ENCODE measurements at places on chromosomes 13 and 19.
A peak's percentile ranks its signal among the peaks of the same experiment; 100 is the strongest.

DNA sequence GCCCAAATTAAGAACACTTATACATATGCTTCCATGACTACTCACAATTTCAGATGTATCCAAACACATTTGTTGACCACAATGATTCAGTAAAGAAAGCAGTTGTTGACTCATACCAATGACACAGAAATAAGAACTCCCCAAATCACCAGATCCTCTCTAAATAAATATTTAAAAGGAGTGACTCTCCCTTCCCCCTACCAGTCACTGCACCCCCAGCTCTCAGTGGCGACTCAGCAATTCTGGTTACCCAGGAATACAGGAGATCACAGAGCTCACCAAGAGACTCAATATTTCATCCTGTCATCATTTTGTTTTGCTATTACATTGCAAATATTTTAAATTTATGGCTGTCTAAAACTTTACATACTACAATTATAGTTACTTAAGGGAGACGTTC lies 131.5 kb downstream of the RGCC start:
- peak; percentile 88 for DNase-seq

DNA sequence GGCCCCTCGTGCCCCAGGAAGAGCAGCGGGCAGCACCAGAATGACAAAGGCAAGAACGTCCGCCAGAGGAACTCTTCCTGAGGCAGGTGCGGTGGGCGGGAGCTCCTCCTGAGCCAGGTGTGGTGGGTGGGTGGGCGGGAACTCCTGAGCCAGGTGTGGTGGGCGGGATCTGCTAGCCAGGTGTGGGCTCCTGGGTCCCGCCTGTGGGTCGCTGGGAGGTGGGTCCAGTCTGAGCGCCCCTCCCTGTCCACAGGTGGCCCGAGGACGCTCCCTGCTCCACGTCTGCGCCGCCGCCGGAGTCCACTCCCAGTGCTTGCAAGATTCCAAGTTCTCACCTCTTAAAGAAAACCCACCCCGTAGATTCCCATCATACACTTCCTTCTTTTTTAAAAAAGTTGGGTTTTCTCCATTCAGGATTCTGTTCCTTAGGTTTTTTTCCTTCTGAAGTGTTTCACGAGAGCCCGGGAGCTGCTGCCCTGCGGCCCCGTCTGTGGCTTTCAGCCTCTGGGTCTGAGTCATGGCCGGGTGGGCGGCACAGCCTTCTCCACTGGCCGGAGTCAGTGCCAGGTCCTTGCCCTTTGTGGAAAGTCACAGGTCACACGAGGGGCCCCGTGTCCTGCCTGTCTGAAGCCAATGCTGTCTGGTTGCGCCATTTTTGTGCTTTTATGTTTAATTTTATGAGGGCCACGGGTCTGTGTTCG lies 7.0 kb upstream of the HCN2 start:
- DNase-seq = peak; percentile 38

DNA sequence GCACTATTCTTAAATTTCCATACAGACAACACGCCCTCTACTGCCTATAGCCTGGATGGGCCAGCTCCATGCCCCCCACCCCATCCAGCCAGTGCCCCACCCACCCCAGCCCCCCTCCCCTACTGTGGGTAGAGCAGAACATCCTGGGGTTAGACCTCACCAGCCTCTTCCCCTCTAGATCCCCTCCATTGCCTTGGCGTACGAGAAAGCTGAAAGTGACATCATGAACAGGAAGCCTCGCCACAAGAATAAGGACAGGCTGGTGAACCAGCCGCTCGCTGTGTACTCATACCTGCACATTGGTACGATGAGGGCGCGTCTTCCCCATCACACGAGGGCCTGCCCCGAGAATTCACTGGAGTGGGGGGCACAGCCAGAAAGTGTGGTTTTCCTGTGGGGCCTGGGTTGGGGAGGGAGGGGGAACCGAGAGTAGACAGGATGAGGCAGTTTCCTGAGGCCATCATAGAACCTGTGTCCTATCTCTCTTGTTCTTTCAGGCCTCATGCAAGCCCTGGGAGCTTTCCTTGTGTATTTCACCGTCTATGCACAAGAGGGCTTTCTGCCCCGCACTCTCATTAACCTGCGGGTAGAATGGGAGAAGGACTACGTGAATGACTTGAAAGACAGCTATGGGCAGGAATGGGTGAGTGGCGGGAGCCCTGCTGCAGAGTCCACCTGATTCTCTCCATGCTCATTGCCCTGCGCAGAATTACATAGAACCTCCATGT lies 29.1 kb downstream of the ATP12A start:
- DNase-seq = no peak

DNA sequence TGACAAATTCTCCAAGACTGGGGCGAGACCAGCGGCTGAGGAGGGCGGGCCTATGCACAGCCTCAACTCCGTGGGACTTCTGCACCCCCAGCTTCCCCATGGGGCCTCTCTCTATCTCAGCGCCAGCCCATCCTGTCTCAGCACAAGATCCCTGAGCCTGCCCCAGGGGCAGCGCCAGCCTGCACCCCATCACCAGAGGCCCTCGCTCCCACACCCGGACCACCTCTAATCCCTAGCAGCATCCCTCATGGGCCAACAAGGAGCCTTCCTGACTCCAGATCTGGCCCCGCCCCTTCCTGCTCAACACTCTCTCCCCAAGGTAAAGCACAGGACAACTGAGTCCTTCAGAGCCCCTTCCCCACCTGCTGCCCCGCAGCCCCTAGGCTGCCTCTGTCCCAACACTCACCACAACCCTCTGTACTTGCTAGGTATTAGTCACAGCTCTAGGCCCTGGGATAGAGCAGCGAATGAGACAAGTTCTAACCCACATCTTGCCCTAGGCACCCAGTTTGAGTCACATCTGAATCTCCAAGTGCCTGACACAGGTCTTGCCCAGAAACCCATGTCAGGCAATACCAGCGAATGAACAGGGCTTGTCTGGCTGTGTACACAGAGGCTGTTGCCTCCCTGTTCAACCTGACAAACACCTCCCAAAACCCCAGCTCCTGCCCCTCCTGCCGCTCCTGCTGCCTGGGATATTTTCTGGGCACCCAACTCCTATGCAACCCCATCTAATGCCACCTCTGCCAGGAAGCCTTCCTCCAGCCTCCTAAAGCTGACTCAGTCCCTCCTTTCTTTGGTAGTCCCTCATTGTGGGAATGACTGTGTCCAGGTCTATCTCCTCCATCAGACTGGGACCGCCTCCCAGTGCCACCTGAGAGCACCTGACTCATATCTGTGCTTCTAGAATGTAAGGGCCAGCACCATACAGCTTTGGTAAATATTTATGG lies 18.6 kb downstream of the GRIK5 start:
- no peak for DNase-seq

DNA sequence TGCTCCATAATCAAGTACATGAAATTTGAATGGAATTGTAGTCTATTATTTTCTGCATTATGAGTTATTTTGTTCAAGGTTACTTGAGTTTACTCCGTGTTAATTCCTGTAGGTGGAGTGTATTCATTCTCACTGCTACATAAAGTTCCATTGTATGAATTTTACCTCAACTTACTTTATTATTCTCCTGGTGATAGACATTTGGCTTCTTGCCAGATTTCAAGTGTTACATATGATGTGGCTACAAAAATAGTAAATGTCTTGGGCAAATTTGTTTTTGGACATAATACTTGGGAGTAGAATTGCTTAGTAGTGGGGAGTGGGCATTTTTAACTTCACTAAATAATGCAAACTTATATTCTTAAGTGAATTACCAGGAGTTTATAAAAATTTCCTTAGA lies 328.9 kb downstream of the SHISA2 start:
- DNase-seq = no peak

DNA sequence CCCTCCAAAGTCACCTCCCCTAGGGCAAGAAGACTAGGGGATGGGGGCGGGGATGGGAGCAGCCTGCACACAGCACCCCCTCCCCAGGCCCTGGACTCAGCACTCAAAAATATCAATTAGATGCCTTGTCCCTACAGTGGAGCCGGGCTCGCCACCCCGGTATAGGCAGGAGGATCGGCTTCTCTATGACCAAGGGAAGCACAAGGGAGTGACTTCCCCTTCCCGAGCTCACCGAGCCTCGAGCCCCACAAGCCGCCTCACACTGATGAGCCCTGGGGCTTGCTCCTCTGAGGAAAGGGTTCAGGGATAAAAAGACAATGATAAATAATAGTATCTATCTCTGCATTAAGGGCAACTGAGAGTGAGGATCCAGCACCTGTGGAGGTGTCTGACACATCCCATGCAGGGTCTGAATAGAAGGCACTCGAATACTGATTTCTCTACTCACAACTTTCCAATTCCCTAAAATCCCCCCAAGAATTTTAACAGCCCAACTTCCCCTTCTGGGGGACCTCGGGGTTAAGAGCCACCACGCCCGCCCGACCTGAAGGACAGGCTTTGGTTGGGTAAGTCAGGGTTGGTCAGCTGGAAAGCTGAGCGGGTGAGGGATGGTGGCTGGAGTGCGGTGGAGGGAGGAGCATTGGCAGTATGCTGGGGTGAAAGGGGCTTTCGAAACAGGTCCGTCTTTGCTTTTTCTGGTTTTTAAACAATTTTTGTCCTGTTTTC lies 51.3 kb downstream of the STK24 start:
- no peak for DNase-seq

- DNase-seq = no peak
These were observed 124.9 kb upstream of the UBL3 start for GRCh38 chr13:29975283-29975682.

- peak; percentile 50 for DNase-seq
These were observed 61.1 kb upstream of the HMGB1 start for GRCh38 chr13:30526612-30527495.

DNA sequence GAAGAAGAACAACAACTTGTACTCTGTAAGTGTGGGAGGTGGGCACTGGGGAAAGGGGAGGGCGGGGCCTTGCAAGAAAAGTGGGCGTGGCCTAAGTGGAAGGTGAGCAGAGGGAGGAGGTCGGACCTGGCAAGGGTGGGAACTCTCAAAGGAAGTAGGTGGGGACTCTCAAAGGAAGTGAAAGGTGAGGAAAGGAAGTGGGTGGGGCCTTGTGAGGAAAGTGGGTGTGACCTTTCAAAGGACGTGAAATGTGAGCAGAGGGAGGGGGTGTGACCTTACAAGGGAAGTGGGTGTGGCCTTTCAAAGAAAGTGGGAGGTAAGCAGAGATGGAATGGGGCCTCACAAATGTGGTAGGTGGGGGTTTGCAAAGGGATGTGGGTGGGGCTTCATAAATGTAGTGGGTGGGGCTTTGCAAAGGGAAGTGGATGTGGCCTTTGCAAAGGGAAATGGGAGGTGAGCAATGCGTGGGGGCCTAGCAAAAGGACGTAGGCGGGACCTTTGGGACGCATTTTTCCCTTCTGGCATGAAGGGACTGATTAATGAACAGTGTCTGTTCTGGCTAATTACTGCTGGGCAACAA lies 25.9 kb downstream of the ACSBG2 start:
- no peak for DNase-seq
